ENCODE measurements at places on chromosomes 5 and 9.

GRCh38 chr5:50969151-50970031, 303.0 kb downstream of the PARP8 start:
- no peak for DNase-seq

DNA sequence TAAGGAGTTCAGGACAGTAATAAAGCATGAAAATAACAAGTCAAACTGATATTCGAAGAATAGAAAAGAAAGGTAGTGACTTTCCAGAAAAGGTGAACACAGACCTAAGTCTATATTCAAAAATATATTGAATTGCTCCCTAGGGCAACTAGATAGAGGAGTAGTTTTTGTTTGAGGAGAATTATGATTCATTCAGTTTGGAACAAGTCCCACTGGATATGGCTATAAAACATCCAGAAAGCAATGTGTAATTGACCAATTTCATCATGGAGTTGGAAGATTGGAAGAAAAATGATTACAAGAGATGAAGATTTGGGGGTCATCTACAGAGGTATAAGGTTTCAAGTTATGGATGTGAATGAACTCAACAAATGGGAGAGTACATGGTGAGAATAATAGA, 117.5 kb upstream of the ZNF462 start:
- no peak for DNase-seq

DNA sequence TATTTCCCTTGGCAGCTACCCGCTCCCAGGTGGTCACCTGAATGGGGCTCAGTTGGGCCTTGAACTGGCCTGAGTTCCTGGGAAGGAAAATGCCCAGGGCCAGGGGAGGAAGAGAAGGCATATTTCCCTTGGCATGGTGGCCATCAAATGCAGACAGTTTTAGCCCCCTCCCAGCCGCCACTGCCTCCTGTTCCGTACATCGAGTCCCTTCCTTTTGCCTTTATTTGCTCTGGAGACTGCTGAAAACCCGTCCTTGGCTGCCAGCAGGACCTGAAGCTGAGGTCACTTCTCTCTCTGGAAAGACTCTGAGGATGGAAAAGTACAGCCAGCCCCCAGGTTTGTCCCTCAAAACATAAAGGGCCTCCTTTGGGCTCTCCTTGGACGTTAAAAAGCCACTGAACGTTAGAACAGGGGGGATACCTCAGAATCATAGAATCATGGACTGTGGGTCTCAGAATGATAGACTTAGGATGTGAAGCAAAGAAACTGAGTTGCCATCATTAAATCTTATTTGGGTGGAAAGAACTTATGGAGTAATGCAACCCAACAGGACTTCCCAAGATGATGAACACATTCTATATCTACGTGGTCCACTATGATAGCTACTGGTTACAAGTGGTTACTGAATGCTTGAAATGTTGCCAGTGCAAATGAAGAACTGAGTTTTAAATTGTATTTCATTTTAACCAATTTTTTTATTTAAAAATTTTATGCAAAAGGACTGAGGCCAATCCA, 7.1 kb downstream of the SPARC start:
- DNase-seq: no peak

- DNase-seq: no peak
Measured at GRCh38 chr5:170466988-170467707, 36.7 kb upstream of the KCNIP1 start.

DNA sequence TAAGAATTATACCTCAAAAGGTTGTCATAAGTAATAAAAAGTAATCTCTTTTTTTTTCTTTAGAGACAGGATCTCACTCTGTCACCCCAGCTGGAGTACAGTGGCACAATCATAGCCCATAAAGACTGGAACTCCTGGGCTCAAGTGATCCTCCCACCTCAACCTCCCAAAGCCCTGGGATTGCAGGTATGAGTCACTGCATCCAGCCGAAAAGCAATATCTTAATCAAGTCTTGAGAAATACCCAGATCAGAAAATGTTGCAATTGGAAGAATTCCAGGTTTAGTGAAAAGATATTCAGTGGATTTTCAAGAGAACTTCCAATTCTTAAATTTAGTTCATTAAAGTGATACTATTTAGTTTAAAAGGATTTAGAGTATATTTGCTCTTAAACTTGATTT, 40.9 kb upstream of the IDNK start:
- DNase-seq: no peak

GRCh38 chr9:105957830-105958229, 263.5 kb downstream of the TMEM38B start:
- no peak for DNase-seq

GRCh38 chr5:111584651-111585050, 72.3 kb upstream of the STARD4 start:
- no peak for DNase-seq
